ENCODE measurements at places on chromosomes 2 and 18.

GRCh38 chr2:71353248-71353647 is 21.7 kb downstream of the ZNF638 start:
- no peak for DNase-seq

DNA sequence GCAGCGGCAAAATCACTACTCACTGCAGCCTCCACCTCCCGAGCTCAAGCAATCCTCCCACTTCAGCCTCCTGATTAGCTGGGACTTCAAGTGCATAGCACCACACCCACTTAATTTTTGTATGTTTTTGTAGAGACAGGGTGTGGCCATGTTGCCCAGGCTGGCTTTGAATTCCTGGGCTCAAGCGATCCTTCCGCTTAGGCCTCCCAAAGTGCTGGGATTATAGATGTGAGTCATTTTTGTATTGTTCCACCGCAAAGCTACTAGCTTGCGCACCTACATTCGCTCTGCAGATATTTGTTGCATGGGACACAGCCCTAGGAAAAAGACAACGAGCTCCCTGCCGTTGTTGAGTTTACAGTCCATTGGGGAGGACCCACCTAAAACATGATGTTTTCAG is 173.5 kb upstream of the AGAP1 start:
- DNase-seq, result no peak

GRCh38 chr2:43129676-43130547 is 96.5 kb downstream of the ZFP36L2 start:
- DNase-seq, result no peak

DNA sequence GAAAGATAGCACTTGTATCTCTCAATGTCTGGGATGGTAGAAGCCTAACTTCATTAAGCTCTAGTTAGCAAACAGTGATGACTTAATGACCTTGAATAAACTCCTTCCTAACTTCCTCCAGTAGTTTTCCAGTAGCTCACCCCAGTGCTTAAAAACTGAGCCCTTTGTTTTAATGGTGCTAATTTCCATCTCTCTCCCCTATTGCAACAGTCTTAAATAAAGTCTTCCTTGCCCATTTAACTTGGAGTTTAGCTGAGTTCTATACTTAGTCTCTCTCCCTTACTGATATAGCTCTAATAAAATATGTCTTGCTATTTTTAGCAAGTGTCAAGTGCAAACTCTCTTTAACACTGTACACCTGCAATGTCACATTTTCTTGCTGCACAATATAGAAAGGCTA is 267.0 kb downstream of the CCDC85A start:
- DNase-seq, result no peak

DNA sequence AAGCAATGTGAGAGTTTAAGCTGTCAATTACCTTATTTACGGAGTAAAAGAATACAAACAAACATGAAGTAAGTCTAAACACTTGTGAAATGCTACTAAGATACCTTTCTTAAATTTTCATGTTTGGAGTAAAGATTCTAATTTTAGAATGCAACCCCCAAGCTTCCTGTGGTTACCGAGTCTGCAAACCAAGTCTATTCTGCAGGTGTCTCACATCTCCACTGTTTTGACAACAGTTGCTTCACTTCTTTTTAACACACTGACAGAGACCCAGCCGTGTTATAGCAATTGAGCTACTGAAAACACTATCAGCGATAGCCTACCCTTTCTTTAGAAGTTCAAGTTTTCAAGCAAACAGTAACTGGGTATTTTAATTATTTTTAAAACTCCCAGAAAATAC is 608.3 kb downstream of the ERBB4 start:
- DNase-seq, result no peak

DNA sequence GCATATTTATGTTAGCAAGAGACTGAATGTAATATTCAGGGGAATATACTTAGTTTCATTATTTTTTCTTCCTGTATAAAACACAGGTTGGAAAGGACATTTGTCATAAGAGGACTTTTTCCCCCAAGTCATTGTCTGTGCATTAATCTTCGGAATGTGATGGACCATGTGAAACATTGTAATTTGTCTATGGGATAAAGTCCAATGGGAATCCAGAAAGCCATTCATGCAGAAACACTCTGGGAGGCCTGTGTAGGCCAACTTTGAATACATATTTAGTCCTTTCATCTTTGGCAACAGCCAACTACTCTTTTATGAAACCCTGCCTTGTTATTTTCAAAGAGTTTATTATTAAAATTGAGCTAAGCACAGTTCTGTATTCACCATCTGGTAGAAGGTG is 386.4 kb downstream of the PIK3C3 start:
- no peak for DNase-seq

DNA sequence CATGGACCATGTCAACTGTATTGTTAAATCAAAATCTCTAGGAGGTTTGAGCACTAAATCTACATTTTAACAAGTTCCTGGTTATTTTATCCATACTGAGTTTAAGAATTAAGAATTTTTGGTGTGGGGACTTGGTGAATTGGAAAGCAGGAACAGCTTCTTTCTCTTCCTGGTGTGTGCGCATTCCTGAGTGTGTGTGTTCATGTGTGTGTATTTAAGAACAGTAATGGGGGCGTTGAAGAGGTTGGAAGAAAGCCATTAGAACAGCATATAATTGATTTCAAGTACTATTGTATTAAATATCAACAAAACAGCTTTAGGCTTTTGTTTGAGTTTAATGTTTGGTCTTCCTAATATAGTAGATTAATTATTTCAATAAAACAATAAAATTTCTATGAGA is 801.3 kb upstream of the ID2 start:
- DNase-seq, result no peak

GRCh38 chr2:41400088-41400665 is 647.6 kb upstream of the PKDCC start:
- no peak for DNase-seq

GRCh38 chr18:77248873-77249568 is 627 bp upstream of the GALR1 start:
- DNase-seq, result no peak

DNA sequence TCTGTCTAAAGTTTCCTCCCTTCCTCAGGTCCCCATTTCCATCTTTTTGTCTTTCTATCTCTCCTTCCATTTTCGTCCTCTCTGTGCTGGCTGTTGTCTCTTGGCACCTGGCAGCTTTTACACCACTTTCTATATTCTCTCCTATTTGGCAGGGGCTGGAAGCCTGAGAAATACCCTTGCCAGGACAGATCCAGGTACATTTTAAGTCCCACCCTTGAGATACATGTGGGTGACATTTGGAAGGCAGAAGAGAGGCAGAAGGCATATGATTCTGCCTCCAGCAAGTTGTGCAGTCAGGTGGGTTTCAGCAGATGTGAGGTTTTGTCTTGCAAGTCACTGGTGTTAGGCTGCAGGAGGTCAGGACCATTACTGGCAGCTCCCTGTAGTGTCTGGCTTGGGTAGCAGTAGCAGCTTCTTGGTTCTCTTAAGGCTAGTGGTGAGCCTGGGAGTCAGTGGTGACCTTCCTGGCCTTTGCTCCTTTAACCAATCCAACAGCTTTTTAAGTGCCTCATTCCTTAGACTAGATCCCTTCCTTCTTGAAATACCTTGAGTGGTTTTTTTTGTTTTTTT is 90.1 kb downstream of the CAPN13 start:
- DNase-seq, result no peak

- DNase-seq, result no peak
Observed at GRCh38 chr2:205706769-205707381, 24.6 kb downstream of the NRP2 start.

Measured in stimulated activated CD4-positive, alpha-beta T cell treated with anti-CD3 and anti-CD28 coated beads, Interleukin-12 subunit alpha, Interleukin-12 subunit beta, amount 100 ng/mL, for 24 hours (primary cell).